ENCODE measurements at places on chromosomes 12 and 14.

DNA sequence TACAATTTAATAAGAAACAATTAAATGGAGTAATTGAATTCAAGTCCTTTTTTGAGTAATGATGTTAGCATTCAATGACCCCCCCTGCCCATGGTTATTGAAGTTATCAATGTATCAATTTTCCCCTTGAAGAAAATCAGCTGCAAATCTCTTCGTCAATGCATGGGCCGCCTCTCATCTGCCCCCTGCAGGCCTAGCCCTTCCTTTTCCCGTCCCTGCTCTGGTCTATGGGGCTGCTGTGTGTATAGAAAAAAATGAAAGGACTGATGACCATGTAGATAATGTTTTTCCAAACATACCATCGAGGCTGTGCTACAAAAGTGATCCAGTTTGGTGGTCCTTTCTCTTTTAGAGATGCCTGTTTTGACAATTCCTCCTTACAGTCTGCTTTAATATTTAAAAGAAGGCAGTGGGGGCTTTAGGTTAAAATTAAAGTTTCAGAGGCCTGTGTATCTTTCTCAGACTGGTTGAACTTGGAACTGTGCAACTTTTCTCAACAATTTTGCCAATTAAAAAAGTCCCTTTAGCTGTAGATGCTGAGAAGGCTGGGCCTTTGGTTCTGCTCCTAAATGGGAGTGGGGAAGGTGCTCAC, 98.4 kb downstream of the APAF1 start:
- no peak for DNase-seq

DNA sequence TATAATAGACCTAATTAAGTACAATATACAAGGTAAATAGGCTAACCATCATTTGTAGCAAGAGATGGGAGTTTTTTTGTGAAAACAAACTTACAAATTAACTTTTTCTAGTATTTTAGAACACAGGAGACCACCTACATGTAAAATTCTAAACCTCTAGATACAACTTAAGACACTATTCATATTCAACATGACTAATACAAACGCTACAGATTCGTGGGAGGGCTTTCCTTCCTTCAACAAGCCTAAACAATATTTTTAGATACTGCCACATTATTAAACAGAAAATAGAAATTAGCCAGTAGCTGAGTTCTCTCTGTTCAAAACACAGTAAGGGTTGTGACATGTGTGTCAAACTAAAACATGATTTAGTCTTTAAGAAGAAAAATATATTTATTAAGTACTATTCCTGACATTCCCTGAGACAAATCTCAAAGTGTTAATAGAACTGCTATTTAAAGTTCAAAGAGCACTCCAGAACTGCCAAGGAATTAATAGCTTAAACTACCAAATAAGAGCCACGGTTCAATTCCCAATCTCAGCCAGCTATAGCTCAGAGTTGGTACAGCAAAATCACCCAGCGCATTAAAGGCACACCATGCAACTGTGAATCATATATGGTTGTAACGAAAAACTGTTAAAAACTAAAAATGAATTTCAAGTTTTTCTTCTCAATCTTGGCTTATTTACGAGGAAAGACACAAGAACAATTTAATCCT, 10.7 kb downstream of the MED13L start:
- no peak for DNase-seq

- no peak for DNase-seq
Observed at GRCh38 chr12:107782067-107782466, 7.6 kb downstream of the ASCL4 start.

DNA sequence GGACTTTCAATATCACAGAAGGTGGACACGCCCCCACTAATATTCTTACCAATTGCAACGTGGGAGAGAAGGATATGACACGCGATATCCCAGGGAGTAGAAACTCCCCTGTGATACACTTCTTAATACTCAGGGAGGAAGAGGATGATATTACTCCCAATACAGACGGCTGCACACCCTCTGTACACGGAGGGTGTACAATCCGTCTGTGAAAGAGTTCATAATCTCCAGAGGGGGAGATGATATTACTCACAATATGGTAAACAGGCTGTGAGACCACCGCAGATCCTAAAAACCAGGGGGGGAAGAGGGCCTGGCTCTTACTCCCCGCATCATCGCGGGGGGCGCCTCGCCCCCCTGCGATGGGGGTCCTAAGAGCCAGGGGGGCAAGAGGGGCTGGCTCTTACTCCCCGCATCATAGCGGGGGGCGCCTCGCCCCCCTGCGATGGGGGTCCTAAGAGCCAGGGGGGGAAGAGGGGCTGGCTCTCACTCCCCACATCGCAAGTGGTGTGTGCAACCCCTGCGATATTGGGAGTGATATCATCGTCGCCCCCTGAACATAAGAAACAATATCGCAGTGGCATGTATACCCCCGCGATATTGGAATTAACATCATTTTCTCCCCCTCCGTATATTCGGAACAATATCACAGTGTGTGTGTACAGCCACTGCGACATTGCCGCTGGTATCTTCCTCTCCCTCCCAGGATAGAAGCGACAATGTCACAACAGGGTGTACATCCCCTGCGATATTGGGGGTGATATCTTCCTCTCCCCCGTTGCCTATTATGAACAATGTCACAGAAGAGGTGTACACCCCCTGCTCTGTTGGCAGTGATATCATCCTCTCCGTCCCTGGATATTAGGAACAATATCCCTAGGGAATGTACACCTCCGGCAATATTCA, 8.9 kb upstream of the CLEC6A start:
- no peak for DNase-seq

- peak; percentile 19 for DNase-seq
Observed at GRCh38 chr14:75046899-75047298, 4.4 kb downstream of the MLH3 start.

DNA sequence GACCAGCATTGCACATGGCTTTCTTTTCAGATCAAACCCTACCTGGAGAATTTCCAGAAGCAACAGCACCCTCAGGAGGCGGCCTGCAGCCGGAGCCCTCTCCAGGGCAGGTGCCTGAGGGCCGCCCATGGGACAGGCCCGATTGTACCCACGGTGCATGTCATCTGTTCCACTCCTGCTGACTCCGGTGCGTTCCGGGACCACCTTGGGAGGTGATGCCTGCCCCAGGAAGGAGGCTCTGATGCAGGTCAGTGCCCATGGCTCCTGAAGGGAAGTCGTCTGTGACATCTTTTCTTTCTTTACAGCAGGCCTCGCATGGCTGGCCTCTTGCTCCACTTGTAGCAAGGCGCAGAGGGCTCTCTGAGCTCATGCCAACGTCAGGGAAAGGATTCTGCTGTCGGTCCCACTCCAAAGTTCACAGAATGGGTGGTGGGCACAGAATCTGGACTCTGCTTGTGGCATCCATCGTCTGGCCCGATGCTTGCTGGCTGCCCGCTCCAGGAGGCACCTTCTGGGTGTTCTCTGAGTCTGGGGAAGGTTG, 160.7 kb upstream of the RTL1 start:
- no peak for DNase-seq

DNA sequence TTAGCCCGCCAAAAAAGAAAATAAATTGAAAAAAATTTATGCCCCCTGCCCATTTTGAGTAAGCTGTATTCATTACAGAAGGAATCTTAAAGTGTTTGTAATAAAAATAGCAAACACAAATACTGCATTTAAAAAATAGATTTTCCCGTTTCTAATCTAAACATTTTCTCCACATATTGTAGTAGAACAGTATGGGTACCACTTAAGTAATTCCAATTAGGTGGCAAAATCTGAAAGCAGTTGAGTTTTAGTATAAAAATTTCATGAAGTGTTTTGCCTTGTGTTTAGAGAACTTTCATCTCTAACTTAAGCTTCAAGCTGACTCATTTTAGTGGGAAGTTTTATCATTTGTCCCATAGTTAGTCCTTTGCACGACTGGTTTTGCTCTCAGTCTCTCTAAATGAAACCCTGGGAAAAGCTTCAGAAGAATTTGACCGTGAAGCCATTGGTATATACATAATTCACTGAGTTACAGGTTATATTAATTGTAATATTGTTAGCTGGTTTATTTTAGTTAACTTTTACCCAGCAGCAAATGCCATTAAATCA, 214.6 kb downstream of the ERC1 start:
- peak; percentile 29 for DNase-seq

Measured in AG10803 (cell line).